ENCODE measurements at places on chromosomes 1 and 21.

- no peak for DNase-seq
These were observed 54.2 kb downstream of the IFI44 start for GRCh38 chr1:78703806-78704205.

- no peak for DNase-seq
These were observed 6.8 kb downstream of the GPR137B start for GRCh38 chr1:236149003-236149595.

- no peak for DNase-seq
These were observed 1131.4 kb downstream of the PLA2G4A start for GRCh38 chr1:187960125-187960638.

DNA sequence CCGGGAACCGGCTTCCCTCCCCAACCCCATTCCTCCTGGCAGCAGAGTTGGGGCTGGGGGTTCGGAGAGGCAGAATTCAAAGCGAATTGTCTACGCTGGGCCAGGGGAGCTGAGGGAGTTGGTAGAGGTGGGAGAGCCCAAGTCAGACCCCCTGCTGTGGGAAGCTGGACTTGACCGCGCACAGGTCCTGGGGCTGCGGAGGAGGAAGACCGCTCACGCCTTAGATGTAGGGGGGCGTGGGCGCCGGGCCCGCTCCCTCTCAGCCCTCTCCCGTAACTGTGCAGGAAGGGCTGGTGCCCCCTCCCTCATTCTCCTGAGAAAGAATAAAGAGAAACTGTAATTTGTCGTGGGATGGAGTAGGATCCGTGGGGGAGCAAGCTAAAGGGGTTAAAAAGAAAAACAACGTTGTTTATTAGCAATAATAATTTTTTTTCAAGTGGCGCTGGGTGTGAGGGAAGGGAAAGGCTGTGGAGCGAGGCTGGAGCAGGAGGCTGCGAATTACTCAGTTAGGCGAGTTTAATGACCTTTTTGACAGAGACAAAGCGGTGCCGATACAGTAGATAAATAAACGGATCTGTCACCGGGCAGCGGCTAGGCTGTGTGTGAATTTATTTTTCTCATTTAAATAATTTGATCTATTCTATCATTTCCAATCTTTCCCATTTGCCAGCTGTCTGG is 838 bp upstream of the GRIK3 start:
- no peak for DNase-seq

- no peak for DNase-seq
These were observed 302.7 kb downstream of the DISC1 start for GRCh38 chr1:231929311-231929710.

- DNase-seq, result peak; percentile 79
These were observed 85.4 kb upstream of the OLIG2 start for GRCh38 chr21:32940079-32941014.

DNA sequence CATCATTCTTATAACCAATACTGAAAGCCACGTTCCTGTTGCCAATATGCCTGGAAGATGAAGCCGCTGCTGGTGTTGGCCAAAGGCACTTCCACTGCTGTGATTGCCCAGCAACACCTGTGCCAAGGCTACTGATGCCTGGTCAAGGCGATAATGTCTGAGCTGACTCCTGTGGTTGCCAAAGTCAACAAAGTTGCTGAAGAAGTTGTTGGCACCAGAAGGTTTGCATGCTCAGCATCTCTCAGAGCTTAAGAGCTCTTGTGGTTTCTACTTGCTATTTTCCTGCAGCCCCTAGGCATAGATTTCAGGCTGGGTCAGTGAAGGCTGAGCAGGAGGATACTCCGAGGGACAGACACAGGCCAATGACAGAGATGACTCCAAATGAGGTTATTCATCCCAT is 63.4 kb upstream of the RAB3GAP2 start:
- no peak for DNase-seq

DNA sequence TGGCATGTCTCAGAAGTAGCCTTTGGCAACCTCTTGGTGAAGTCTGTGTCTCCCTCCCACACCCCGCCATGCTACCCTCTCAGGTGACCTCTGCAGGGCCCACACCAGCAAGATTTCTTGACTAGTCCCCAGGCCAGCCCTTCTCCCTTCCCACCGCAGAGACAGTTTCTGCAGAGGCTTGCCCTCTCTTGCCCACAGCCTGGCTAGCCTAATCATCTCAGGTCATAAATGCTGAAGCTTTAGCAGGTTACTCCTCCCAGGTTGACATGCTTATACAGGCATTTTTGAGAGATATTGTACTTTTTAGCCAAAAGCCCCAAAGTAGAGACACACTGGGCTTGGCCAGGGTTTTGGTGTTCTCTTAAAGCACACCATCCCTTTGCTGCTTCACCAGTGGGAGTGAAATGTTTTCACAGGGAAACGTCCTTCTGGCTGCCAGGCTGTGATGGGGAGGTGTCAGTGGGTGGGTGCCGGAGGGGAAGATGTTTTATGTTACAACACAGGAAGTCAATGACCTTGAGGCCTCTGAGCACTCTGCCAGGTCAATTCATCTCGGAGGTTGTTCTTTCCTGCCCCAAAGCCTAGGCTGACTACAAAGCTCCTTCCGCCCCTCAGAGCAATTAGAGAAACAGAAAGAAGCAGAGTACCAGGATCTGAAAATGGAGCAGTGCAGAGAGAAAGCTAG is 58.5 kb downstream of the STYXL2 start:
- no peak for DNase-seq

DNA sequence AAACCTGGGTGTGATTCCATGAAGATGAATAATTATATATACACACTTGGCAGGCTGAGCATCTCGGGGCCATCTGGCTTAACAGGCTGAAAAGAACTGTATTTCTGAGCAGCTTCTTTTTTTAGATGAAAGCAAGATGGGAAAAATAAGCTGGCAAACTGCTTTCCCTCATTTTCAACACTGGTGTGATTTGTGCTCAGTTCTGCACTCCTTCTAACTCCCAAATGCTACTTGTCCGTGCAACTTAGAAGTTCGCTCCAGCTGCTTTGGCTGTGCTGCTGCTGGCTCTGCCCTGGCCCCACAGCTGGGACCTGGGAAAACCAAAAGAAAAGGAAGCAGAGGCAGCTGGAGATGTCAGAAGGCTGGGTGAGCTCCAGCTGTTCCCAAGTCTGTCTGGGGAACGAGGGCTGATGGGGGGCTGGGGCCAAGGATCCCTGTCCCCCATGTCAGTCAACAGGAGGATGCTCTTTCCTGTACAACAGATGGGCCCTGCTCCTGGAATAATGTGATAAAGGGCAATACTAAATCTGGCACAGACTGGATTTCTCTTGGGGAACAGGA is 44.9 kb downstream of the PAFAH2 start:
- DNase-seq, result no peak

GRCh38 chr1:85621430-85621829 is 40.9 kb downstream of the CCN1 start:
- DNase-seq, result no peak

GRCh38 chr21:16540966-16541727 is 811.4 kb downstream of the USP25 start:
- no peak for DNase-seq

GRCh38 chr1:108557296-108557695 is 2.6 kb upstream of the EEIG2 start:
- no peak for DNase-seq

GRCh38 chr1:205926213-205926612 is 17.0 kb downstream of the SLC26A9 start:
- DNase-seq, result no peak

GRCh38 chr21:30714456-30714855 is 4.1 kb downstream of the KRTAP21-3 start:
- no peak for DNase-seq

GRCh38 chr21:42002421-42002958 is 7.7 kb downstream of the ZBTB21 start:
- no peak for DNase-seq

DNA sequence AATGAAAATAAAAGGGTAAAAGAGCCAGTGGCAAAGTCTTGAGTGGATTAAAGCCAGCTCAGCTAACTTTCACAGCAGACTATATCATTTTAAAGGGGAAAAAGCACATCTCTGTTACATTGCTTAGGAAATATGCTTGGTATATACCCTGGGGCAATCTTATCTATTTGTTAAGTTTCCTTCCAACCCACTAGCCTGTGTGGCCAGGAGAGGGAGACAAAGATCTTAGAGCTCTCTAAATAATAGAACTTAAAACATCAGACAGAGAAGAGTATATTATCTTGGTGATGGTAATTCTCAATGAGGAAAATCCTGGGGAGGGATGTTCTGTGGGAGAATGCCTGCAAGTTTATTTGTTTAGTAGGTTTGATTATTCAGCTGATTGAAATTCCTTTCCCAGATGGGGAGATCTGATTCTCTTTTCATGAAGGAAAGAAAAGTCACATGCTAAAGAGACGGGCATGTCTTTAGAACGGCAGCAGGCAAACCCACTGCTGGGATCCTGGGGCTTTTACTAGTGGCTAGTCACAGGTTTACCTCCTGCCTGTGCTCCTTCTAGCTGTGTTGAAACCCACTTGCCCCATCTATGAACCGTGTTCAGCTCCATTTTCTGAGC is 3.6 kb downstream of the KCNE2 start:
- DNase-seq, result peak; percentile 53

- DNase-seq, result no peak
These were observed 6.5 kb upstream of the SEMA4A start for GRCh38 chr1:156146769-156147405.

- DNase-seq, result peak; percentile 56
These were observed 19.9 kb downstream of the FOXO6 start for GRCh38 chr1:41380979-41381691.

Measured in HEK293T (cell line).